MV-4-11 (cell line): ENCODE measurements at places on chromosomes 3 and 15.
A peak's percentile ranks its signal among the peaks of the same experiment; 100 is the strongest.

DNA sequence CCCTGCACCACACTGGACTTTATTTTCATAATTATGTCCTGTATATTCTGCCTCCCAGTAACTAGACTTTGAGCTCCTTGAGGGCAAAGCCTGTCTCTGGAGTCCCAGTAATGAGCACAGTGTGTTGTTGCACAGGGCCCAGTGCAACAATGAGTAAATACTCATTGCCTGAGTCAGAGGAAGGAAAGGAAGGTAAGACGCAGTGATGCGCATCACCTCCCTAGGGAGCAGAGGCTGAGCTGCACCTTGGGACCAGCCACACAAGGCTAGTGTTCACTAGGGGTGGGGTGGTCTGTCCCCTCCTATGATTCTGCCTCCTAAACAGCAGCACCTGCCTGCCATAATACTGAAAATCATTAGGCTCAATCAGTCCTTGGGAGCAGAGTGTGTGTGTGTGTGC is 86.6 kb upstream of the ADAMTSL3 start:
- DNase-seq, result no peak

DNA sequence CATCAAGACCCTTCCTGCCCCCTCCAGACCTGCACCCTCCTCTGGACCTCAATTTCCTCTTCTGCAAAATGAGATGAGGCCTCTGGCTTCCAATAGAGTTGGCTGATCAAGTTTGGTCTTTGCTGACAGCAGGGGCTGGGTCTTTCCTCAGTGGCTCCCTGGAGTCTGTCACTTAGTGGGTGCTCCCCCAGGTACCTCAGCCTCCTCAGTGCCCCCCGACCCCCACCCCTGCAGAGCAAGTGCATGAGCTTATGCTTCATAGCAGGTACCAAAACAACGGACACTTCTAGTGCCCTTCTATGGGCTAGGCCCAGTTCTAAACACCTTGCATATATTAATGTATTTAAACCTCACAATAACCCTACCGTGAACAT is 6.9 kb upstream of the PLXND1 start:
- DNase-seq, result no peak

GRCh38 chr3:112736805-112737566 is 96.0 kb upstream of the CCDC80 start:
- DNase-seq, result no peak

DNA sequence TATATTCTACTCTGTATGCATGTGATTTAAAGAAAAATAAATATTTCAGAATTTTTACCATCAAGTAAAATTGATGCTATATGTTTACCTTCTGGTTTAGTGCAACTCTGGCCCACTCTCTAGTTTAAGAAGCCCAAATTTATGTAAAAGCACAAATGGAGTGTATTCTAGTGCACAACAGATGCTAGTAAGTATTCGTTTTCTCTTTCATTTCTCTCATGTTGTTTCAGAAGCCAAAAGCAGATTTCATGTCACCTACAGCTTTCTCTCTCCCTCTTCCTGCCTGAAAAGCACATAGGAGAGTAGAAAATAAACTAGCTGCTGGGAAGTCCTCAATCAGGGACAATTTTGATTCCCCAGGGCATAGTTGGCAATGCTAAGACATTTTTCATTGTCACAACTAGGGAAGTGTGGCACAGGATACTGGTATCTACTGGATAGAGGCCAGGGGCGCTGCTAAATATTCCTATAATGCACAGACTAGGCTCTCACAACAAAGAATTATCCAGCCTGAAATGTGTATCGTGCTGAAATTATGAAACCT is 147.4 kb upstream of the ARHGEF26 start:
- DNase-seq, result no peak

DNA sequence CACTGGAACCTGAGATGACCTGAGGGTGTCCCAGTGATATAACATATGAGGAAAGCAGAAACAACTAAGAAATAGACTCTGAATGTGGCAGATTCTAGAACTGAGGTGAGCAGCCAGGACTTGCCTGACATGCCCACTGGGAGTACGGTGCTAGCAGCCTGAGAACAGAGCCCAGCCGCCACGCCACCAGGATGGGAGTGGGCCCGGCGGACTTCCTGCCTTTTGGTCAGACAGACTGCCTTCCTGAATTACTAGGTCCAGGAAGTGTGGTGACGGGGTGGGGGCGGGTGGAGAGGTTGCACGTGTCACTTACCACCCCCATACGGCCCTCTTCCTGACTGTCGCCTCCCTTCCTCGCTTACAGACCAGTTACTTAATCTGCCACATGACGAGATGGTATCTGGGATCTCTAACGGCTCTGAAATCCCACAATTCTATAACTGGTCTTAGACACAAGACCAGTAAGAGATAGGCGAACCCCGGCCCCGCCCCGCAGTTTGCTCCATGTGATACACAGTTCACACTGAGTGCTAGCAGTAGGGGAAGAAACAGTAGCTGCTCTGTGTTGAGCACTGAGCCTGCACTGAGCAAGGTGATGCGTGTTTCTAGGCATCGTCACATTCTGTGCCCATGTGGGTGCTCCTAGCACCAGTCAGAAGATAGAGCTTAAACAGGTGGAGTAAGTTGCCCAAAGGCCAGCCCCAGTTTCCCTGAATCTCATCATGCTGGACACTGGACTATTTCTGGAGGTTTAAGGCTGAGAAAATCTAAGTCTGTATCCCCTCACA is 95.7 kb downstream of the CPN2 start:
- DNase-seq, result peak; percentile 99

DNA sequence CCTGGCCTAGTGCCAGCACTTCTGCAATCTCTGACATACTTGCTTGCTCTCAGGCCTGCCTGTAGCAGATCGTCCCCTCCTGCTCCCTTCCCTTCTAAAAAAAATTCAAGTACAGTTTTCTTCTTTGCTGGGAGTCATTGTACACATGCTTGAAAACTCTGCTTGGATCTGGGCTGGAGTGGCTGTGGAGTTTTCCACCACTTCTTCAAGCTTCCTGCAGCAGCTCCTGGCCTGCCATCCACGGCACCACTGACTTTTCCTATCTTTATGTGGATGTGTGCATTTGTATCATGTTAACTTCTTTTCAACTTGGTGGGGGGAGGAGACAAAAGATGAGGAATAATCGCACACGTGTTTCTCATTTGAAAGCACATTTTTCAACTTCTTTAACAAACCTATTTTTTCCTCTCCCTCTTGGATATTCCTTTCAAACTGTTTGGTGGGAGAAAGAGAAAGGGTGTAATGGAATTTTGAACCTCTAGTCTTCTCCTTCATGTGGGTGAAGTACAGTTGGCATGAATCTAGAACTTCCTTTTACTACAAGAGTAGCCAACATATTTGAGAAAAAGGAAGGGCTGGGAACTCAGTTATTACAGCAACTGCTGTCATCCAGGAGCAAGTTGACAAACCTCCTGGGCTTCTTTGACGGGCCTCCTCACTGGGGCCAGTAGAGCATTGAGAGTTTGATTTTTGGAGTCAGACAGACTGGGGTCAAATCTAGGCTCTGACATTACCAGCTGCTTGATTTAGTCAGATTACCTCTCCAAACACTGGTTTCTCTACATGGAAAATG is 61.2 kb upstream of the LRTM1 start:
- DNase-seq, result peak; percentile 32

GRCh38 chr15:57890351-57890750 is 175.2 kb downstream of the ALDH1A2 start:
- no peak for DNase-seq

GRCh38 chr3:22777834-22778233 is 425.3 kb upstream of the UBE2E2 start:
- DNase-seq, result no peak

DNA sequence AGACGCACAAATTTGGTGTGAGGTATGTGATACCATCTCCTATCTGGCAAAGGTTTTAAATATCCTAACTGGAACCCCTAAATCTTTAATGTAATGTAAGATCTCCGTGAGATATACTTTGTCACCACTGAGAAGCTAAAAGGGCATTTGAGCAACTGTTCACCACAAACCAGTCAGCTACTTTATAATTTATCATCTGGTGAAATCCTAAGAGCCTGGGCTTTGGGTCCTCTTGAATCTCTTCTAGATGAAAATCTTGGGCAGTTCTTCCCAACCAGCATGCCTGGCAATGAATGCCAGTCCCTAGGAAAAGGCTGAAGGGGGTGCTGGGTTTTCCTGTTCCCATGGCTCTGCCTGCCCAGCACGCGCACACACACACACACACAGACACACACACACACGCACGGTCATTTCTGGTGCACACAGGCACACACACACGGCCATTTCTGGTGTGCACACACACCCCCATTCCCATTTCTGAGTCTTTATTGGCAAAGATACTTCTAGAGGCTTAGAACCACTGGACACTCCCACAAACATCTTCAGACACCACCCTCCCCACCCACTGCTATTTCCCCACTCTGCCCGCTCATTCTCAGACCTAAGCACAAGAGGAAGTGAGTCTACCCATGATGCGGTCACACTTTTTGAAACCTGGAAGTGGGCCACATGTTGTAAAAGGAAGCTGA is 72.6 kb downstream of the MYO1E start:
- peak; percentile 99 for DNase-seq

DNA sequence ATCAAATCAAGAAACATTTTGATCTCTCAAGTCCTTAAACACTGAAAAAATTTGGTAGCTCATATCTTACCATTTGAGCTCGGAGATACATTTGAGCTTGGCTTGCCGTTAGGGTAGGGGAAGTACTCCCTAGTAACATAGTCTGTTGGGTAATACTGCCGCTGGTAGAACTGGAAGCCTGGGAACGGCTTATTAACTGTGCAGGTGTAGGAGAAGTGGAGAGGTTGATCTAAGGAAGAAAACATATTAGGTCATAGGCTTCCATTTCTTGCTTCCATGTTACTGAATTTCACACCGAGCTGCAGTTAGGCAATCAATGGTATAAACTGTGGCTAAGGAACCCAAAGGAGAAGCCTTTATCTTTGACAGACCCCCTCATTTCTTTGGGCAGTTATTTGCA is 32.5 kb downstream of the PHC3 start:
- DNase-seq, result peak; percentile 45

GRCh38 chr3:38029400-38030125 is at the start of gene PLCD1:
PLCD1 (minus strand) TSS chr3:38029642; CDS start chr3:38029539, 103 bp downstream.
- no peak for DNase-seq

DNA sequence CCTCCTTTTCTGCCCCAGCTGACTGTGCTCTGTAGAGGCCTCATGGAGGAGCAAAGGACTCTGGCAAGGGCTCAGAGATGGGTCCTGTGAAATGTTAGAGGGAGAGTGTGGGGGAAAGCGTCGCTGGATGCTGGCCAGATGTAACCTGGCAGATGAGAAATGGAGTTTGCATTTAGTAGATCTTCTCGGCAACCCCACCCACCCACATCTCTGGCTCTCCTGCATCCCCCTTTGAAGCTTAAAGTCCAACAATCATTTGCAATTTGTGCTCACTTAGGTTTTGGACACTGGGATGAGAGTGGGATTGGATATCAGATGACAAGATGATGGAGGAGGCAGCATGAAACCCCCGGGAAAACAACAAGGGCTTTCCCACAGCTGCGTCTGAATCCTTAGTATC is 523.6 kb upstream of the MCTP2 start:
- DNase-seq, result no peak

DNA sequence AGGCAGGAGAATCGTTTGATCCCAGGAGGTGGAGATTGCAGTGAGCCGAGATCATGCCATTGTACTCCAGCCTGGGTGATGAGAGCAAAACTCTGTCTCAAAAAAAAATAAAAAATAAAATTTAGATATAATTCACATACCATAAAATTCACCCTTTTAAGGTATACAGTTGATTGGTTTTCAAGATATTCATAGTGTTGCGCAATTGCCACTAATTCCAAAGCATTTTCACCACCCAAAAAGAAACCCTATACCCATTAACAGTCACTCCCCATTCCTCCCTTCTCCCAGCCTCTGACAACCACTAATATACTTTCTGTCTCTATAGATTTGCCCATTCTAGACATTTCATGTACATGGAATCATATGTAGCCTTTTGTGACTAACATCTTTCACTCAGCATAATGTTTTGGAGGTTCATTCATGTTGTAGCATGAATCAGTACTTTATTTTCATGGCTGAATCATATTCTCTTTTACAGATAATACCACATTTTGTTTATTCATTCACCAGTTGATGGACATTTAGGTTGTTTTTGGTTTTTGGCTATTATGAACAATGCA is 116.7 kb downstream of the RASA2 start:
- no peak for DNase-seq

DNA sequence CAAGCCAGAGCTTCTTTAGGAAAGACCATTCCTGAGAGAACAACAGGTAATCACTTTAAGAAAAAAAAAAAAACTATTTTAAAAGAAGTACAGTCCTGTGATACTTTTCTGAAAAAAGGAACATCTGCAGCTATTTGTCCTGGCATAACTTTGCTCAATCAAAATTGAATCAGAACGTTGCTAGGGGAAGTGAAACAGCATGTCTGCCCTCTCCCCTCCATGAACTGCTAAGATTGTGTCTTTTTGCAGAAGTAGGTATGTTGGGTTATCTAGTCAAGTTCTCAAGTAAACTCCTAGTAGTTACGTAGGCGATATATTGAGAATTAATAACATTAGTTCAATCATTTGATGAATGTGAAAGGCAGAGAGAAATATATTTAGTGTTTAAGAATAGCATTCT is 1013.3 kb downstream of the TUSC7 start:
- DNase-seq, result peak; percentile 89

- no peak for DNase-seq
These were observed 7.9 kb downstream of the VGLL4 start for GRCh38 chr3:11635680-11636393.
